ENCODE measurements at places on chromosomes 16 and 17.
A peak's percentile ranks its signal among the peaks of the same experiment; 100 is the strongest.

GRCh38 chr17:75791254-75791653, 6.6 kb downstream of the UNK start:
- DNase-seq, result no peak

- DNase-seq, result no peak
Measured at GRCh38 chr16:68283346-68283745, 19.0 kb downstream of the SLC7A6 start.

GRCh38 chr17:70006159-70006558, 68.9 kb upstream of the KCNJ16 start:
- DNase-seq, result no peak

GRCh38 chr17:29084541-29085146, 41.7 kb downstream of the PIPOX start:
- DNase-seq, result no peak

DNA sequence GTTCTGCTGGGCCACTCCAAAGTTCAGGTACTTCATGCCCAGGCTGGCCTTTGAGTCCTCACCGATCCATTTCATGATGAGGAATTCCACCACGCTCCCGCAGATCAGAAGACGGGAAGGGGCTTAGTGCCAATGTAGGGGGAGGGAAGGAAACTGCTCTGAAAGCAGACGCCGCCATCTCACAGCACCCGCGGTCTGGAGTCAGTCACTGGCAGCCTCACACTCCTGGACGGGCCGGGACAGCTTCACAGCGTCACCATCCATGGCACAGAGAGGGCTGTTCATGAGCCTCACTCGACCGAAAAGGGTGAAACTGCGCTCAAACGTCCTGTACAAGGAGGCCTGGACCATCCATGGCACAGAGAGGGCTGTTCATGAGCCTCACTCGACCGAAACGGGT, 62.0 kb downstream of the RPH3AL start:
- DNase-seq, result no peak

DNA sequence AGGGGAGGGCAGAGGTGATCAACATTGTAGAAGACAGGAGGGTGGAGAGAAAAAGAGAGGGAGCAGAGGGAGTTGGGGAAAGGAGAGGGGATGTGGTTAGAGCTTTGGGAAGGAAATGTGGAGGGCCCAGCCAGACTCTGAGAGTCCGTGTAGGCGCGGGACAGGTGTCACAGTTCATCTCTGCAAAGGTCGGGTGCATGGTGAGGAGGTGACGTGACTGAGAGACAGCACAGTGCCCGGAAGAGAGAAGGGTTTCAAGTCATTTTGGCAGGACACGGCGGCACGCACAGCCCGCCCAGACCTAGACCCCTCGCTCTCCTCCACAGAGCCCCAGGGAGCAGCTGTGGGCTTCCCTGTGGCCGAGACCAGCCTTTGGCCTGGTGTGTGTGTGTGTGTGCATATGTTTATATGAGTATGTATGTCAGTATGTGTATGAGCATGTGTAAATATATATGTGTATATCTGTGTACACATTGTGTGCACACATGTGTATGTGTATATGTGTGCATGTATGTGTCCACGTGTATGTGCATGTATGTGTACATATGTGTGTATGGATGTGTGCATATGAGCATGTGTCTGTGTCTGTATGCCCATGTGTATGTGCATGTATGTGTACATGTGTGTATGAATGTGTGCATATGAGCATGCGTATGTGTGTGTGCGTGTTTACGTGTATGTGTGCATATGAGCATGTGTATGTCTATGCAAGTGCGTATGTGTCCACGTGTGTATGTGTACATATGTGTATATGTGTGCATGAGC, 104.6 kb downstream of the SEC14L1 start:
- DNase-seq, result no peak

DNA sequence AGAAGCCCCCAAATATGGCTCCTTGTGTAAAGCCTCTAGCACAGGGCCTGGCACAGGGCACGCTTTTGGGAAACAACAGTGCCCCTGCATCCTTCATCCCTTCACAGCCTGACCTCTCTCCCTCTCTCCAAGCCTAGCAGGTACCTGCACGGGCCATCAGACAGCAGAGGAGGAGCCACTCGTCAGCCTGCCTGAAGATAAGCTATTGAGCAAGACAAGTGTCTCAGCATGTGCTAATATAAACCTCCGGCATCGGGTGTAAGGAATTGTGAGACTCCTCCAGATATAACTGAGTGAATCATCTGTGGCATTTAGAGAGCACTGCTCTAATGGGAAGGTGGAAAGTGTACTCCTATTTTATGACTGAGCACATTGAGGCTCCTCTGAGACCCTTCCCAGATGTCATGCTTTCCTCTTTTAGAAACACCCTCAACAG, 38.3 kb downstream of the TBX4 start:
- DNase-seq, result no peak

DNA sequence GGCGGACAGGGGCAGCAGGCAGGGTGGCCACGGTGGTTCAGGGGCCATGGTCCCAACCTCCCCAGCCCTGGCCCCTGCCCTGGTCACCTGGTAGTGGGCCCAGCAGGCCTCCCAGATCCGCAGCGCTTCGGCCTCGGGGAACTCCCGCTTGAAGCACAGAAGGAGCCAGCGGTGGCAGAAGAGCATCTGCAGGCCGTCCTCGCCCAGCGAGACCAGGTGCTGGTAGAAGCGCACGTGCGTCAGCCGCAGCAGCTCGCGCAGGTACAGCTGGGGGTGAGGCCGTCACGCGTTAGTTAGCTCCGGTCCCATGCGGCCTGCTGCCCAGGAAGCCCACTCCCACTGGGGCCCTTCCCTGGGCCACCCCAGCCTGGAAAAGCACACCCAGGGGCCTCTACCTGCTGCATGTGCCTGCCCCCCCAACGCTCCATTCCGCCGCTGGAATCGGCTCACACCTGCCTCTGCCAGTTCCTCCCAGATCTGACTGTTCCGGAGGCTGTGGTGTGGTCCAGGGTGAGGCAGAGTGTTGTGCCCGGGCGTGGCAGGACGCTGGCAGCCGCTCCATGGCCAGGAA, 90.8 kb downstream of the TBC1D16 start:
- DNase-seq, result peak; percentile 53

- no peak for DNase-seq
Measured at GRCh38 chr17:81902023-81902652, at the start of gene NPB. TSS of gene NPB (plus strand) at chr17:81902238. CDS start at chr17:81902278, 40 bp downstream.

DNA sequence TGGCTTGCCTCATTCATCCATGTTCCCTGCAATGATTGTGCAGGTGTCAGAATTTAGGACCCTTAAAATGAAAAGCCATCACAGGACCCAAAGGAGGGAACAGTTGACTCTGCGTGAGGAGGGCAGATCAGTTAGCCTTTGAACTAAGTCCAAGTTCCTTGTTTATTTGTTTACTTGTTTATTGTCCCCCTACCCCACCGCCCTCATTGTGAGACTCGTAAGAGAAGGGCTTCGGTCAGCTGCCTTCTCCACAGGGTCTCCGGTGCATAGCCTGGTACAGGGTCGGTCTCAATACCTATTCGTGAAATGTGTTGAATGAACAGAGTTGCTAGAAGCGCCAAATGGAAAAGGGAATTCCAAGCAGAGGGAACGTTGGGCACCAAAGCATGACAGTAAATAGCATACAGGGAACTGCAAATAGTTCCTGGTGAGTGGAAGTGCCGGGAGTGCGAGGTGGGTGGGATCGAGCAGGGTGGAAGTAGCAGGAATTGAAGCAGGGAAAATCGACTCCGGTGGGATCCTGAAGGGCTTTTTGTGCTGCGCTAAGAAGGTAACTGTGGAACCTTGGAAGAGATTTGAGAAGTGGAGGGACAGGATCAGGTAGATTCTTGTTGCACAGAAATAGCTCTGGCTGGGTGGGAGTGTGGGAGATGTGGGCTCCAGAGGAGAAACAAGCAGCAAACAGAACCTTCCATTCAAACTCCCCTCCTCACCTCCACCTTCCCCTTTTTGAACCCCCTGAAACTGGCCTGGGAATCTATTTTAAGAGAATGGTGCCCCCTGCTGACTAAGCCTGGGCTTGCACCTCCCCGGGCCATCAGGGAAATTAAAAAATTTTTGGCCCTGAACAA, 12.7 kb downstream of the SLC35B1 start:
- DNase-seq, result peak; percentile 63

DNA sequence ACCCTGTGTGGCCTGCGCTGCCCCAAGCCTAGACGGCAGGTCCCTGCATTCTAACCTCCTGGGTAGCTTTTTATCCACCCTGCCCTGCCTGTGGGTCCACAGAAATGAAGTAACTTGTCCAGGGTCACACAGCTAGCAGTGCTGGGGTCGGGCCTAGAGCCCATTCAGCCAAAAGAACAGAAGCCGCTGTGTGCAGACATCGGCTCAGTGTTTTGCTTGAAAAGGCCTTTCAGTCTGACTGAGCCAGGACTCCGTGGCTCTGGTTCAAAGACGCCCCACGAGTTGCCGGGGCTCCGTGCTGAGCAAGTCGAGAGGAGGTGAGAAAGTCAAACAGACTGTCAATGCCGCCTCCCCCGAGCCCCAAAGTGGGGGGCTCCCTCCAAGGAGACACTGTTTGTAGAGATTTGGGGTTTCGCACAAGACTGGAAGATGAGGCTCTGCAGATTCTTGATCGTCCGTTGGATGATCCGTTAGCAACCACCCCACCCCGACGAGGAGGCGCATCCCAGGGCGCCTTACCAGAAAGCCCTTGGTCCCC, 226.2 kb downstream of the NTN1 start:
- DNase-seq, result no peak

DNA sequence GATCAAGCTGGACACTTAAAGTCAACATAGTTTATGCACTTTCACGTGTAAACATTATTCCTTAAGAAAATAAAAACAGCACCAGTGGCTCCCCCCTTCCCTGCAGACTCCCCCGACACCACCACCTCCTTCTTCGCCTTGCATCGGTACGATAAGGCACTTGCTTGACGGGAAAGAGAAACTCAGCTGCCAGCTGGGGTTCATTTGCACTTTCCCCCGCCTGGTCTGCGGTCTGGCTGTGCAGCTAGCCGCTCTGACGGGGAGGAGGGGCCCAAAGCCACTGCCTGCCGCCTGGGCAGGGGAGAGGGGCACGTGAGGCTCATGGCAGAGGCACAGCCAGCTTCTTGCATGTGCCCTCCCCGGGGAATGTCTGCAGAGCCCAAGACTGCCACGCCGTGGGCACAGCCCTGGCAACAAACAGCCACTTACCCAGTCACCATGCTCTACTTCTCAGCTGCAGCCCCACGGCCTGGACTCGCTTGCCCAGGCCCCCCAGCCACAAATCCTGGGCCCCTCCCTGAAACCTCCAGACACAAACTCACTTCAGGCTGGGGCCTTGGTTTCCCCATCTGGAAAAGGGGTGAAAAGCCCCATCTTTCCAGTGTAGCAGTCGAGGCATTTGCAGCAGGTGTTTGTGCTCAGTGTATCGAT, 16.5 kb upstream of the PRM1 start:
- peak; percentile 82 for DNase-seq

DNA sequence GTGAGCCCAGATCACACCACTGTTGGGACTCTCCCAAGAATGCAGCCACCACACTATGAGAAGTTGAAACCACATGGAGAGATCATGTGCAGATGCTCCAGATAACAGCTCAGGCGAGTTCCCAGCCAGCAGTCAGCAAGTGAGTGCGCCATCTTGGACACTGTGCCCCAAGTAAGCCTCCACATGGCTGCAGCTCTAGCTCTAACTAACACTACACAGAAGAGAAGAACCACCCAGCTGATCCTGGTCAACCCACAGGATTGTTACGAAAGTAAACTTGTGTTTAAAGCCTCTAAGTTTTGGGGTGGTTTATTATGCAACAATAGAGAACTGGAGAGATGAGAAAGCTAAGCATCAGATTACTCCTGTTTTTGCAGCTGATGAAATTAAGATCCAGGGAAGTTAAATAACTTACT, 25.8 kb downstream of the SLC38A7 start:
- DNase-seq, result no peak

DNA sequence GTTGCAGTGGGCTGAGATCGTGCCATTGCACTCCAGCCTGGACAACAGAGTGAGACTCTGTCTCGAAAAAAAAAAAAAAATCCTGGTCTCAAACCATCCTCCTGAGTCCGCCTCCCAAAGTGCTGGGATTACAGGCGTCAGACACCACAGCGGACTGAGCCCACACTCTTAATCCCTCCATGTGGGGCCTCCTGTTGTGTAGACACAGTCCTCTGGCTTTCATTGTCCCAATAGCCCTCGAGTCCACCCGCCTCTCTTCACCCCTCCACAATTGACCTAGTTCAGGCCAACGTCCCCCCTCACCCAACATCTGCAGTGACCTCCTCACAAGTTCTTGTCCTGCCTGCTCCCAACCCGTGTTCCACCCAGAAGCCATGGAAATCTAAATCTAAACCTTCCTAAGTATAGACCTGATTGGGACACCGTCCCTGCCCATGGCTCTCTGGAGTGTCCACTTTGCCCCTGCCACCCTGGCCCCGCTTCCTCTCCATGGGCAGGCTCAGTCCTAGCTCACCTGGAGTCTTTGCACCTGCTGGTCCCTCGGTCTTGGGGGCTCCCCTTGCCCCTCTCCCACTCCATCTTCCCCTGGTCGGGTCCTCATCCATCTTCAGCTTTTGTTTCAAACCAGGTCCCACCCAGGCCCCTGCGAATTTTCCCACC, 46.7 kb downstream of the HAPSTR1 start:
- DNase-seq, result peak; percentile 2

DNA sequence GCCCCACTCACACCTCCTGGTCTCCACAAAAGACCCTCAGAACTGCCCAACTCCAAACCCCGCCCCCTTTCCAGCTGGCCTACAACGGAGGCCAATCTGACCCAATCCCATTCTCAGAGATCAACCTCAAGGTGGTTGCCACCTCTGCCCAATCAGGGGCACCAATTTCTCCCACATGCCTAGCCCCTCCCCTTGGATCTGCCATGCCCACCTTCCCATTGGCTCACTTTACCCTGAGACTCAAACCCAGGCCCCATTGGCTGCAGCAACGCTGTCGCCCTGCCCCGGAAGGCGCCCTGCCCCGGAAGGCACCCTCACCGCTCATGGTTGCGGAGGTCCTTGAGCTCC, 10.6 kb downstream of the ZNF668 start:
- no peak for DNase-seq

DNA sequence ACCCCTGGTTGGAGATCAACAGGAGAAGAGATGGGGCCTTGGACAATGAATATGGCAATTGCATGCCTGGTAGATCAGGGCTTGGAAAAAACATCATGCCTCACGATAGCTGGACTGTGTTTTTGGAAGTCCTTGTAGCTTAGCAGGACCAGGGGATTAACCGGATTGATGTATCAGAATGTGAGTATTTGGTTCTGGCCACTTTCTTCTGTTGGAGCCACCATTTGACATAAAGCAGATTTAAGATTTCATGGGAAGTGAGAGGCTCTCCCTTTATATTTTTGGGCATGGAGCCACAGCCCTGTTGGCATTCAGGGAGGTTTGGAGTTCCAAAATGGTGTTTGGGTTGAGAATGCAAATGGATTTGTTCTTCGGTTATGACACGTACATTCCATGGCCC, 424.7 kb upstream of the MAF start:
- no peak for DNase-seq

GRCh38 chr16:80147026-80147655, 393.7 kb upstream of the DYNLRB2 start:
- DNase-seq, result no peak

Measured in islet precursor cell (in vitro differentiated cells).